CD4-positive, alpha-beta T cell (primary cell): ENCODE measurements at places on chromosomes 4 and X.

- no peak for DNase-seq
Measured at GRCh38 chr4:144948009-144948408, 150.0 kb downstream of the ANAPC10 start.

DNA sequence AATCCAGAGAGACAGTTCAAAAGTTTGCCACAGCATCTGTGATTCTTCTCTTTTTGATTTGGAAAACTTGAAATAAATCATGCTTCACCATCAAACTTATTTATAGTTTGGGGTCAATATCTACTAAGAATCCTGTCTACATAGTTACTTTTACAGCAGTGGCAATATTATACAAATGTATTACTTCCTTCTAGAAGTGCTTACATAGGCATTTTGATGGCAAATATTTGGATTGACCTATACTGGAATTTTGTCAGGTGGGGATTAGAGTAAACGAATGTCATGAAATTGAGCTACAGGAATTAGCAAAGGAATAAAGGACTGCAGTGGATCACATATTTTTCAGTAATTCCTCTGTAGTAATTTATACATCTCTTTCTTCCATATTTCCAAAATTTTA, 1885.5 kb upstream of the ADGRL3 start:
- no peak for DNase-seq

GRCh38 chrX:67731061-67731460, 187.2 kb downstream of the AR start:
- no peak for DNase-seq

DNA sequence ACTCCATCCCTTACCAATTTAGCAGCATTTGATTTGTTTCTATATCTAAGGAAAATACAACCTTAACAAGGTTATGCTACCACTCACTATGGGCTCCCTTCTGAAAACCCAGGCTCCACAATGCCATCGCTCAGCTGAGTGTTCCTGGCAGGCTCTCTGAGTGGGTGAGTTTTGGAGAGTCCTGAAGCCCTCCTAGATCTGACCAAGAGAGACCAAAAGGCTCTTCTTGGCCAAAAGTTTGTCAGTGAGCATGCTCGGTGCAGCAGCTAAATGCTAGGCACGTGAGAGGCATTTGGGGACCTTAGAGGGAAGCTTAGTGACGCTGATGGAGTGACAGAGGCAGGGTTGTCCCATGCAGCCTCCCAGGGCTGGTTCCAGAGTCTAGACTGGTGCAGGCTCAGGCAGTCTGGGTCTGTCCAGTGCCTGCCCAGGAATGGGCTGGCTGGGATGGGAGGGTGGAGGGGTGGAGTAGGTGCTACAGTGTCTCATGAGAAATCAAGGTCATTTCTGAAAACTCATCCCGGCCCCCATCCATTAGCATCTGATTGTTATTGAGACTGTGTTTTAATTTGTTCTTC, 346.8 kb downstream of the NR3C2 start:
- DNase-seq = no peak

DNA sequence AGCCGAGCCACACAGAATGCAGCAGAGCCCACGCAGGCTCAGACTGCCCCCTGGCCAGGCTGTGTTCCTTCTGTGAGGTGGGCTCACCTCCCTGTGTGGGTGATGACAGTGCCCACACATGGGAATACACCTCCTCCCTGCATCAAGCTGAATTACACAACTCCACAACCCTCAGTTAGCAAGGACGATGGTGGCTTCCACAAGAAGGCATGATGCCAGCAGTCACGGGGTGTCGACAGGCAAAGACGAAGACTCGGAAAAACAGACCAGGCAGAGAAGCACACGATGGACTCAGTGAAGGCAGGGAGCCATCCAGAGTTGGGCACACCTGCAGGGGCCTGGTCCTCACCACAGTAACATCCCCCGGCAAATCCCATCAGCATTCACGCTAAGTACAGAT, 12.1 kb downstream of the LETM1 start:
- DNase-seq = no peak

DNA sequence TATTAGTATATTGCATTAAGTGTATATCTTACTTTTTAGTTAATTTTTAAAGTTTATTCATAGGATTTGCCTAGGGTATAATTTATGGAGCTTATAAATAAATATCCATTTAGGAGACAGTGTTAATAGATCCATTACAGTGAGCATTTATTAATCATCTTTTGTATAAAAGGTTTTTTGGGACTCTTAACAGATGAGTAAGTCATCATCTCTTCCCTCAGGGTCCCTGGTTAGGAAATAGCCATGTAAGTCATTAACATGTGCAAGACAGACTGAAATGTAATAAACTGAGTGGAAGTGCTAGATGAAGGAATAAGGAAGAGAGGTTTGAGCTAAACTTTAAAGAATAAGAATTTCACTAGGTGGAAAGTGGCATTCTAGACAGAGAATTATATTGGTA, 69.2 kb downstream of the PAQR3 start:
- DNase-seq = no peak

GRCh38 chr4:140121646-140122045, 32.3 kb downstream of the MAML3 start:
- DNase-seq = no peak

- no peak for DNase-seq
Measured at GRCh38 chr4:109128589-109128988, 173.9 kb downstream of the COL25A1 start.

- DNase-seq = no peak
Measured at GRCh38 chrX:68462653-68463052, 29.4 kb upstream of the OPHN1 start.

DNA sequence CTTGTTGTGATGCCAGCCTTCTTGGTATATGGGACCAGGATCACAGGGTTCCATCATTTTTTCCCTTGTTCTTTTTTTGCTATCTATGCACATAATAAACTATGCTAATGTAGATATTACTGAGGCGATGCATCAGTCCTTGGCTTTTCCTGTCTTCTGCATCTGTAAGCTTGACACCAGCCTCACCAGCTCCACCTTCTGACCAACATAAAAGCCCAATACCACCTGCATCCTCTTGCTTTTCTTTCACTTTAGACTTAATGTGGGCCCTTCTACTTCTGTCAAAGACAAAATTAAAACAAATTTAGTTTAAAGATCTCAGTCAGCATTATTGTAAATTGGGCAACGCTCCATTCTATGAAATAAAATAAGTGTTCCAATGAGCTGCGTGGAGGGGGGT, 1718.8 kb upstream of the PCDH10 start:
- no peak for DNase-seq

GRCh38 chrX:6930307-6930849, 217.1 kb upstream of the STS start:
- DNase-seq = no peak
